ENCODE measurements at places on chromosomes 12 and 14. TPM values are rescaled to one million over a fixed set of nuclear protein-coding genes. Genes with fewer than 3 reads are reported as not detected.

DNA sequence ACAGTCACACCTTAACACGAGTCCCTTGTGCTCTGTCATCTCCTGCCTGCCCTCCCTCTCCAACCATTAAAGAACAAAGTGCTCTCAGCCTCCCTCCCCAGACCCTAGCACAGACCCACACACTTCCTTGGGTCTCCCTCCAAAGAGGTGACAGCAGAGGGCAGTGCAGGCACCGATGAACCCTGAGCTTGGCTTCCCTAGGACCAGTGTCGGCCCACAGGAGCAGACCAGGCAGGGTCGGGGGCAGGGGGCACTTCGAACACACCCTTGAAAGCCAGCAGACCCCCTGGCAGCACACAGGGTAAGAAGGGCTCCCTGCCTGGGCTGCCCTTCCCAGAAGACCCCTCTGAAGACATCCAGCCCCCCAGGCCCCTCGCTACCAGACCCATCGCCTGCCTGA lies 7.0 kb downstream of the CDK2AP1 start:
- no peak for DNase-seq

DNA sequence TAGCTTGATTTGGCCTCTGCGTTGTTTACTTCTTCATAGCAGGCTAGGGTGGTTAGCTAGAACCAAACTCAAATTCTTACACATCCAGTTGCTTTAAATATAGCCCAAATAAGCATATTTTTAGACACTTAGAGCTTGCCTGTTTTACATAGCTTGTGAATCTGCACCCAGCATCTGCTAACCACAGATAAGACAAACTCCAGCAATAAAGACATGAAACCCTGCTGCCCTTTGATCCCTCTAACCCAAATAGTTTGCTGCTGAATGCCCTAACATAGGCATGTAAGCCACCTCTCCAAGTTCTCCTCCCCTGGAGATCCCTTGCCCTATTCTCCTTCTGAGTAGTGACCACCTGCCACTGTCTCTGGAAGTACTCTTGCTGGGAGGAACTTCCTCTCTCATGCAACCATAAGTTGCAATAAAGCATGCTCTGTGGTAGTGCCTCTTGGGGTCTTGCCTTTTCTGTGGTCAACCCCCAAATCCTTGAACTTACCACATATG lies 185.6 kb downstream of the TMEM117 start:
- no peak for DNase-seq

- DNase-seq, result no peak
Observed at GRCh38 chr12:123891516-123892179, 81.0 kb downstream of the CCDC92 start.

DNA sequence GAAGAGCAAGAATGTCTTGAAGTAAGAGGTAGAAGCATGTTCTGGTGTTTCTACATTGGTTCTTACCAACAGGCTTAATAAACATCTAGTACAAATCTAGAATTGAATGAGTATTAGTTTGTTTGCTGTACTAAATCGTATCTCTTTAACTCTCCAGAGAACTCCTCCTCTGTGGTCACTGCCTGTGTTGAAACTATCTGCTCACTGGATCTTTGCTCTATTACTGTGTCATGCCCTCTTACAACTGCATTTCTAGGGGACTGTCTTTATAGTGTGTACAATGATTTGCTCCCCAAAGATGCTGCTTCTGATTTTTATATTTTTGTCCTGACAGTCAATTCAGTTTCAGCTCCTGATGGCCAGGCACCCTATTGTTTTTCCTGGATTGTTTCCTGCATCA lies 50.1 kb upstream of the E2F7 start:
- DNase-seq, result no peak

DNA sequence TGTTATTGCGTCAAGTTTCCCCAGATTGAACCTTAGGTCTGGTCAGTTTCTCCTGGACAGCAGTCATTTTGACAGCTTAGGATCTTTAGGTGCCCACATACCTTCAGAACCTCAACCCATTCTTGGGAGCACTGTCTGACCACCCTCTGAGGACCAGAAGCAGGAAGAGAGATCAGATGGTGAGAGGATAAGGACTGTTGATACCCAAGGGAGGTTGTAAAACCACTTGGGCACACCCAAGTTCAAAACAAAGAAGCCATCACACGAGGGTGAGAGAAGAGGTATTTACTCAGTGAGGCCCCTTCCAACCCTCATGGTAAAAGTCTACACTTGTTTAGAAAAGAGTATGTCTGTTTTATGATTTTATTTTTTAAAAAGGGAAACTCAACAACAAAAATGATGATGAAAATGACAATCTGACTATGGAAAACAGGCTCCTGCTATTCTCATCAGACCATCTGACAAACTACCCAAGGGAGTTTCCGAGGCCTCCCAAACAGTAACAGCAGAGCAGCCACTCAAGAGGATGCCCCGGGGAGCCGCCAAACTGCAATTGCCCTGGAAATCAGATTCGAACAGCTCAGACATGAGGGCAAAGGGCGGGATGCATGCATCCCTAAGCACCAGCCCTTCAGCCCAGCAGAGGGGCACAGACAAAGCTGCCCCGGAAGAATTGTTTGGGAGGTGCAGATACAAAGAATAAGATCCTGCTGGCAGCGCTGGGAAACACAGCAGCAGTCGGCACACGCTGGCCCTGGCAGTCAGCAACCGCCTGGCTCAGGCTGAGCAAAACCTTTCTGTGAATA lies 162.6 kb upstream of the PLEKHG7 start:
- DNase-seq, result peak; percentile 40

The B3GNT4 gene
- 0.11 TPM for polyA plus RNA-seq

The RFX4 gene
- not detected for polyA plus RNA-seq

The RILPL2 gene
- 2.2 TPM for polyA plus RNA-seq

Measured in heart left ventricle (tissue), 16 donors.